ENCODE measurements at places on chromosomes 7 and 10. TPM values are rescaled to one million over a fixed set of nuclear protein-coding genes. Genes with fewer than 3 reads are reported as not detected.

The ASB10 gene
- not detected for total RNA-seq

The CALML5 gene
- not detected for total RNA-seq

The STEAP4 gene
- total RNA-seq, result 0.48 TPM

The INMT gene
- not detected for total RNA-seq

DNA sequence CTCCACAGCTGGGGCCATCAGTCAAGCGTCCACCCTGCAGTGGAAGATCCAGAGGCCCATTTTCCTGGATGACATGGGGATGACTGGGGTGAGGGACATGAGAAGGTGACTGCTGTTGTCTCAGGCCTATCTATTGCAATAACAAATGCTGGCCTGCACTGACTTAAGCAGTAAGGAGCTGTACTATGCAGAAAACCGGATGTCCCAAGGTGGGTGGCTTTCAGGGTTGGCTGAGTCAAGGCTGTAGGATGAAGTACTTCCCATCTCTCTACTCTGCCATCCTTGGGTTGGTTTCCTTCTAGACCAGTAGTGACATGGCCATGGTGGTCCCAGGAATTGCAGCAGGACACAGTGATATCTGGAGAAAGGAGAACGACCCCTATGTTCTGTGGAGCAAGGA lies 48.1 kb downstream of the NEURL1 start:
- H3K36me3 ChIP-seq, result no peaks in the 10 kb centered on the region
- no peak overlapping the region for H3K4me3 ChIP-seq
- DNase-seq, result no peak
- peaks cover 15% of the 10 kb centered on the region for H3K4me1 ChIP-seq
- H3K27ac ChIP-seq, result no peak overlapping the region
- H3K27me3 ChIP-seq, result peaks cover 19% of the 10 kb centered on the region

GRCh38 chr7:146922782-146923181 lies 806.2 kb downstream of the CNTNAP2 start:
- DNase-seq, result no peak
- H3K27ac ChIP-seq, result no peak overlapping the region
- no peak overlapping the region for H3K4me3 ChIP-seq
- H3K4me1 ChIP-seq, result no peaks in the 10 kb centered on the region
- no peaks in the 10 kb centered on the region for H3K27me3 ChIP-seq

DNA sequence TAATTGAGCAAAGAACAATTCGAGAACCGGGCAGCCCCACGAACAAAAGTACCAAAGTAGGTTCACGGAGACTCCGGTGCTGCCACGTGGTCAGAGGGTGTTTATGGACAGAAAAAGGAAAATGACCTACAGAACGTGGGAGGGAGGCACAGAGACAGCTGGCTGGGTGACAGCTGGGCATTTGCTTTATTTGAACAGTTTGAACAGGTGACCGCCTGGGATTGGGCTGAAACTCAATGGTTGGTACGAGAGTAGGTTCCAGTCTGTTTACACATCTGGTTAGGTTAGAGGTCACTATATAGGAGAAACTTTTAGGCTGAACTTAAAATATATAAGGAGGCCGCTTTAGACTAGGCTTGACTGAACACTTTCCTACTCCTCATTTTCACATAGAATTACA lies 50.6 kb upstream of the CELF2 start:
- no peak overlapping the region for H3K27ac ChIP-seq
- H3K27me3 ChIP-seq, result peaks cover 12% of the 10 kb centered on the region
- H3K4me1 ChIP-seq, result no peaks in the 10 kb centered on the region
- no peak overlapping the region for H3K4me3 ChIP-seq
- no peaks in the 10 kb centered on the region for H3K36me3 ChIP-seq
- no peak for DNase-seq

- H3K27ac ChIP-seq, result no peak overlapping the region
- H3K4me1 ChIP-seq, result no peaks in the 10 kb centered on the region
- H3K4me3 ChIP-seq, result no peak overlapping the region
- no peak for DNase-seq
- no peaks in the 10 kb centered on the region for H3K27me3 ChIP-seq
Observed at GRCh38 chr10:82742478-82742877, 867.5 kb downstream of the NRG3 start.

DNA sequence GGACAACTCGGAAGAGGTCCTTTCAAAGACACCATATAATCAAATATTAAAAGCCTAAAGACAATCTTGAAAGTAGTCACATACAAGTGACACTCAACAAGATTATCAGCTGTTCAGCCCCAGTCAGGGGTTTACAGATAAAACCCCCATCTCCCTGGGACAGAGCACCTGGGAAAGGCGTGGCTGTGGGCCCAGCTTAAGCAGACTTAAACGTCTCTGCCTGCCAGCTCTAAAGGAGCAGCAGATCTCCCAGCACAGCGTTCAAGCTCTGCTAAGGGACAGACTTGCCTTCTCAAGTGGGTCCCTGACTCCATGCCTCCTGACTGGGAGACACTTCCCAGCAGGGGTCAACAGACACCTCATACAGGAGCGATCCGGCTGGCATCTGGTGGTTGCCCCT lies 18.0 kb downstream of the CDCA7L start:
- no peaks in the 10 kb centered on the region for H3K27me3 ChIP-seq
- H3K4me1 ChIP-seq, result peaks cover 13% of the 10 kb centered on the region
- no peak overlapping the region for H3K4me3 ChIP-seq
- H3K27ac ChIP-seq, result no peak overlapping the region
- peaks cover 47% of the 10 kb centered on the region for H3K36me3 ChIP-seq

DNA sequence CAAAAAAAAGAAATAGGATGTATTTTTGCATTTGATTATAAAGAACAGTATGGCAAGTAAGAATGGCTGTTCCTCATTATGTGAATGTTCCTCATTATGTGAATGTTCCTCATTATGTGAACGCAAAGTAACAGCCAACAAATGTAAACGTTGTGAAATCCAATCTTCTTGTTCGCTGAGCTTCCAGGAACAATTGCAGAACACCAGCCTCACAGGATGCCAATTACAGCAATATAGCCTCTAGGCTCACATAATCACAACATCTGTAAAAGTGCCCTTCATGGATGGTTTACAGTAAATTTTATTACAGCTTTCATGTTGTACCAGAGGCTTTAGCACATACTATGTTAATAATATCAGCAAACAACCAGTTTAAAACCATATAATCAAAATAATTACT lies 71.6 kb downstream of the THSD7A start:
- no peak for DNase-seq
- H3K4me3 ChIP-seq, result no peak overlapping the region
- H3K4me1 ChIP-seq, result no peaks in the 10 kb centered on the region
- H3K27me3 ChIP-seq, result no peaks in the 10 kb centered on the region

GRCh38 chr10:44675387-44675874 lies 235.7 kb upstream of the TMEM72 start:
- no peak overlapping the region for H3K4me3 ChIP-seq
- H3K27me3 ChIP-seq, result no peaks in the 10 kb centered on the region
- no peak overlapping the region for H3K27ac ChIP-seq
- DNase-seq, result no peak

GRCh38 chr7:108452707-108453106 lies 3.5 kb downstream of the NRCAM start:
- H3K4me3 ChIP-seq, result no peak overlapping the region
- peaks cover 57% of the 10 kb centered on the region for H3K27me3 ChIP-seq
- no peak overlapping the region for H3K27ac ChIP-seq
- H3K36me3 ChIP-seq, result no peaks in the 10 kb centered on the region
- no peak for DNase-seq

DNA sequence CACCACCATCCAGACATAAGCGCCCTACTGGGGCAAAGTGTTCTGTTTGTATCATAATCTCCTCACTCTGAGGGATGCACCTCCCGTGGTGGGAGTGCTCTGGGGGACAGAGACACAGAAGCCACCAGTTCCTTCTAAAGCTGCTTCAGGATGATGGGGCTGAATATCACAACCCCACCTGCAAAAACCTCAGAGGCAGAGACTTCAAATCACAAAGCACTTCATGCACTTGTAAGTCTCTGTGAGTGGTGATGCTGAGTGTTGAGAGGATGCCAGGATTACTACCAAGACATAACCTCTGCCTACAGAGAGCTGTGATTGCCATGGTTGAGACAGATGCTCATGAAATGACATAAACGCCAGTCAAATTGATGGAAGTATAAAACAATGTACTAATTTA lies 255.5 kb downstream of the CALN1 start:
- no peak for DNase-seq
- H3K27me3 ChIP-seq, result no peaks in the 10 kb centered on the region
- H3K4me1 ChIP-seq, result no peaks in the 10 kb centered on the region
- H3K4me3 ChIP-seq, result no peak overlapping the region
- no peak overlapping the region for H3K27ac ChIP-seq
